ENCODE measurements at places on chromosomes 2 and 18.

GRCh38 chr18:69208545-69208944 lies 192.1 kb upstream of the DOK6 start:
- no peak for DNase-seq

DNA sequence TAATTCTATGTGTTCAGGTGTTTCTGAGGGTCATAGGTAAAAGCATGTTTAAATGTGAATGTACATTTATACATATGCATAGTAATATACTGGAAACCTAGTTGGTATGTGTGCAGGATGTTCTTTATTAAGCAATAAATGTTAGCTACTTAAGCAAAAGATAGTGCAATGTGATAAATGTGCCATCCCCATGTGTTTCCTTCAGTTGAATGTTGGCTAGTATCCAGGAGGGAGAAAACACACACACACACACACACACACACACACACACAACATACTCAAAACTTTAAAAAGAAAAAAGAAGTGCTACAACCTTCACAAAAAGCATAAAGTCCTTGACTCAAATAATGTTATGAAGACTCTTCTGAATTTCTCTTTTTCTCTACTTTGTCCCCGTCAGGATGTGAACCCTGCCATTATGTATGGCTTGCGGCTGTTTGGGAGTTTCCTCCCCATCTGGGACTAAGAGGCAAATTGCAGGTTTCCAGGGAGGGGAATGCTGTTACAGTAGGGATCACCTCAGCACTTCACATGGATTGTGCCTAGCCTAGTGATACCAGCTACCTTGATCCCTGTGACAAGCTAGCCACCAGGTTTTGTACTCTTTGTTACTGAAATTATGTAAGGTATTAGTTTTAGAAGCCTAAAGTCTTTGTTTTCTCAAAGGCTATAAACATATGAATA lies 82.6 kb downstream of the IKZF2 start:
- no peak for DNase-seq

DNA sequence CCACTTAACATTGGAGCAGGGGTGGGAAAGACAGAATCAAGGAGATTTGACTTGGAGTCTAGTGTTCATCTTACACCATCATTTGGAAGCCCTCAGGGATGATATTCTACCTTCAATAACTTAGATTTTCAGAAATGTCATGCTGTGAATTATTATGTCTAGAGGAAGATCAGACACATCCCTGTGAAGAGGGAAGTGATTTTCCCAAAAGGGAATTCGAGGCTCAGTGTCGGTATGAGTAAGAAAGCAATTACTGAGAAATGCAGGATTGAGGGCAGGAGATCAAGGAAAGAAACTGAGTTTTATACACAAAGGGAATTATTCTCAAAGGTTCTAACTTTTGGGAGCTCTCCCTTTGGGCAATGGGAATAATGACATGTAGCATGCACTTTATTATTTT lies 25.6 kb upstream of the ATIC start:
- DNase-seq = no peak

GRCh38 chr2:217539126-217539525 lies 463.7 kb downstream of the TNS1 start:
- DNase-seq = no peak

- no peak for DNase-seq
Measured at GRCh38 chr2:200540793-200541192, 14.8 kb downstream of the SGO2 start.

GRCh38 chr18:58562146-58562998 lies 66.5 kb downstream of the ALPK2 start:
- no peak for DNase-seq

DNA sequence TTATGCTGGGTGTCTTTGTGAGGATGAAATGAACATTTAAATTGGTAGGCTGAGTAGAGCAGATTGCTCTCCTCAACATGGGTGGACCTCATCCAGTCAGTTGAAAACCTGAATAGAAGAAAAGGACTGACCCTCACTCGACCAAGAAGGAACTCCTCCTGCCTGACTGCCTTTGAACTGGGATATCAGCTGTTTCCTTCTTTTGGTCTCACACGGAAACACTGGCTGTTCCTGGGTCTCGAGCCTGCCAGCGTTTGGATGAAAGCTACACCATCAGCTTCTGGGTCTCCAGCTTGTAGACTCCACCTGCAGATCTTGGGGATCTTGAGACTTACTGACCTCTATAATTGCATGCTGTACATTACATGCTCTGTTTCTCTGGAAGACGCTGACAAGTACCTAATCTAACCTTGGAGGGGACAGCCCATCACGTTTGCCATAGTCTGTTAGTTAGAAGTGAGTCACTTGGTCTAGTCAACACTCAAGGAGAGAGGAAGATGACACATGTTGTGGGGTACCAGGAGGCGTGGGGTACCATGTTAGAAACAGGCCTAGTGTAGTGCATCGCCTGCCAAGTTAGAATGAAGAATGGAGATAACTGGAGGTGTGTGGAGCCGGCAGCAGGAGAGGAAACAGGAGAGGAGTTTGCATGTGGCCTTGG lies 267.0 kb downstream of the MREG start:
- no peak for DNase-seq

GRCh38 chr2:132503701-132504100 lies 87.1 kb downstream of the GPR39 start:
- DNase-seq = no peak

- no peak for DNase-seq
Measured at GRCh38 chr2:98637401-98638147, 29.2 kb downstream of the UNC50 start.

DNA sequence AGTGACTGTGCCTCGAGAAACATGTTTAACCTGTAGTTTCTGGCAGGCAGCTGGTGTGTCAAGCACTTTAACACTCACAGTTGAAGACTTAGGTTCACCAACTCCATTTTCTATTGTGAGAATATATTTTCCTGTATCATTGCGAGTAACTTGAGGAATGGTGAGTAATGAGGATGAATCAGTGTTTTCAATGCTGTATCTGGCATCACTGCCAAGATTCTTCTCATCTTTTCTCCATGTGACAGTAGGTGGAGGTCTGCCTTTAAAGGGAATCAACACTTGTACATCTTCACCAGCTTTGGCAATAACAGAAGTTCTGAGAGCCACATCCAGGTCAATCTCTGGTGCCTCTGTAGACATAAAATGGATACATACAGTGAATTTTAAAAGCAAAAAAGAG lies 72.8 kb downstream of the PLEKHA3 start:
- DNase-seq = no peak

DNA sequence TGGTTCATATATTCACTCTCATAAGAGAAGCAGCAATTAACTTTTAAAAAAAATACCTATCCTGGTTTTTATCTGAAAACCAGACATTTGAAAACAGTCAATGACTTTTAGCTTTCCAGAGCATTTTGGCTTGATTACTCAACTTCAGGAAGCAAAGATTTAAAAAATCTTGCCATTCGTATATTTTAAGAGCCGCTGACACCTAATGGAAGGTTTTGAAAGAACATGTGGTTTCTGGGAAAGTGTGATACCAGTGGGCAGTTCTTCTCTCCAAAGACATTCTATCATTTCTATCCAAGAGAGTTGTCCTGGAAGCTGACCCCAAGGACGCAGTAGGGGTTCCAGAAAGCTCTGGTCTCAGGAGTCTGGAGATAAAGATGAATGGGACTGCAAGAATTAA lies 234.7 kb downstream of the TTC32 start:
- DNase-seq = no peak

- no peak for DNase-seq
Measured at GRCh38 chr2:159683817-159684216, 28.5 kb upstream of the MARCHF7 start.

GRCh38 chr2:112047537-112048235 lies 7.4 kb upstream of the TMEM87B start:
- no peak for DNase-seq

DNA sequence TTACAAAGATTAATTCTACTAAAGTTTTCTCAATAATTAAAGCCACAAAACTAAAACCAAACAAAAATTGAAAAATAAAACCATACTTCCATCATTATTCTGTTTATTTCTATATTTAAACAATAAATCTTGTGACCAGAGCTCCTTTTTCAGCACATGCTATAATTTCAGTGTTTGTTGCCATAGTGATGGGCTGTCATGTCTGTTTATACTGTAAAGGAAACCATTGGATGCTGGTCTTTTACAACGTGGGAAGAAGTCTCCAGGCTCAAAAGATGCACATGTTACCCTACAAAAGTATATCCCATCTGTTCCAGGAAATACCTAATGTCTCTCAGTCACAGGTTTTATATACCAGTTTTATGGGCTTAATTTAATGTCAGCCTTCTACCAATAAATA lies 100.1 kb upstream of the MC2R start:
- DNase-seq = no peak

DNA sequence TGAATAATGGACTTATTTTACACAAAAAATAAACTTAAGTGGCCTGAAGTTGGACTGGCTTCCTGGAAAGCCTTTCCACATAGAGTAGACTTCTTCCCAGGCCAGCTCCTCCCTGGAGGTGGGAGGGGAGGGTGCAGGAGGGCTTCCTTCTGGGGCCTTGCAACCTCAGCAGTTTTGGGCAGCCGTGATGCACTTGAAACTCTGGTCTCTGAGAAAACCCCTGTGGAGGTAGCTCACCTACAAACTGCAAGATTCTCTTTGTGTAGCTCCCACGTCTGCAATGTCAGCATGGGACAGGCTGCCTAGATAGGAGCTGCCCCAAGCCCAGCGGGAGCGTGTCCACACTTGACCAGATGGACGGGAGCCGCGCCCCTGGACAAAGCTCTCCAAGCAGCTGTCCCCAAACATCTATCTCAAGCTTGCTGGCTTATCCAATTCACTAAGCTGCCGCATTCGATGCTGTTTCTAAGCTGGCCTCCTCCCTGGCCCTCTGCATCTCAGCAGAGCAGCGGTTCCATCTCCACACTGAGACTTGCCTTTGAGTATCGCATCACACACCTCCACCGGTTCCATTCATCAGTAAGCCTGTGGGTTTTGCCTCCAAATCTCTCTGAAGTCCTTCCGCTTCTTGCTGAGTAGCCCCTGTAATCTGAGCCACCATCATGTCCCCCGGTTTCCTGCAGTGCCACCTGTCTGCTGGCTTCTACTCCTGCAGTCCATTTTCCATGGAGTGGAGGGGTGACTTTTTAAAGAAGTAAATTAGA lies 1.6 kb upstream of the LPIN1 start:
- DNase-seq = no peak

DNA sequence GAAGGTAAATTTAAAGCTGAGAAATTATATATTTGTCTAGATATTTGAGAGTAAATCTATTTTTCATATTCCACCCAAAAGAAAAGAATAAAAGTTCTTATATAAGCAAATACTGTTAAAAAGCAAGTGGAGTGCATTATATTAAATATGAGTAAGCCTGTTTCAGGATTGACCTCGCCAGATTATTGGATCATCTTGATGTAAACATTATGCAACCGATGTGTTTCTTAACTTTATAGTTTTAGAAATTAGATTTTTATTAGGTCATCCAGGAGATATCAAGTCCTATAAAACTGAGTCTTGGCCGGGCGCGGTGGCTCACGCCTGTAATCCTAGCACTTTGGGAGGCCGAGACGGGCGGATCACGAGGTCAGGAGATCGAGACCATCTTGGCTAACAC lies 100.3 kb upstream of the MSTN start:
- no peak for DNase-seq

DNA sequence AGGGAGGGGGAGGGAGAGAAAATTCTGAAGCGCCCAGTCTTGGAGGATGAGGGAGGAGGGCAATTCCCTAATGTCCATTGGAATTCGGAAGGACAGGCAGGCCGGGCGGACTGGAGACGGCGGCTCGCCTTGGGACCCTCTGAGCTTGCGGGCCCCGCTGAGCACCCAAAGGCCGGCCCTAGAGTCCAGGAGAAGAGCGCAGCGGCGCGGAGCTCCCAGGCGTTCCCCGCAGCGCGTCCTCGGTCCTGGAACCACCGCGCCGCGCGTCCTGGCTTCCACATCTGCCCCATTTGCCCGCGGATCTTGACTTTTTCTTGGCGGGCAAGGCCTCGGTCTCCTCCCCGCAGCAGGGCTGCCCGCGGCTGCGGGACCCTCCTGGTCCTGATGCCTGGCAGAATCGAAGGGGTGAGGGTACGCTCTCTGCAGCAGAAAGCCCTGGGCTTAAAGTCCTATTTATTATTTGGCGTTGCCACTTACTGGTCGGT lies 675 bp upstream of the MLPH start:
- no peak for DNase-seq

DNA sequence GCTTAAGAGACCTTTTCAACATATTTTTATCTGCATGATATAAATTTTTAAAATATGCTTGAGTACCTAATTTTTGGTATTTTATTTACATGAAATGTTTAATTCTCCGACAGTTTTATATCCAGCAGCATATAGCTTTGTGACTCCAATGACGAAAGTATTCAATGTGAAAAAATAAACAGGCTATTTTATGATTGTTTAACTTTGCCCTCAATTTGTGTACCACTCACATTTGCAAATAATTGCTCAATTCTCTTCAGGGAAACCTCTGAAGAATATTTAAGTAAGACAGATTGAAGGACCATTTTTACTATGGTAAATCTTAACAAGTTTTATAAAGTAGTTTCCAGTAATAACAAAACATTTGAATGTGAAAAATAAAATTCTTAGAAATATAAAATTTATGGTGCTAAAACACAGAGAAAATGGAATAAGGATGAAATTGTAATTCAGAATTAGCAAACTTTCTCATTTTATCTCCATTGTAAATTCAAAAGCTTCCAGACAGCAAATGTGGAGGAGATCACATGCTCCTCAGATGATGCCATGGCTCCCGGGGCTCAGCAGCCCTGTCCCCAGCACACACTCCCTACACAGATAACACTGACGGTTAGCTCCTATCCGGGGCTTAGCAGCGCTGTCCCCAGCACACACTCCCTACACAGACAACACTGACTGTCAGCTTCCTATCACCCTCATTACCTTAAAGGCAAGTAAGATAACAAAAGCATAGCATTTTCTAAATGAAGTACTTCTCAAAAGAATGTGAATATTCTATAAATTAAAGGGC lies 39.7 kb downstream of the SH3YL1 start:
- DNase-seq = no peak

DNA sequence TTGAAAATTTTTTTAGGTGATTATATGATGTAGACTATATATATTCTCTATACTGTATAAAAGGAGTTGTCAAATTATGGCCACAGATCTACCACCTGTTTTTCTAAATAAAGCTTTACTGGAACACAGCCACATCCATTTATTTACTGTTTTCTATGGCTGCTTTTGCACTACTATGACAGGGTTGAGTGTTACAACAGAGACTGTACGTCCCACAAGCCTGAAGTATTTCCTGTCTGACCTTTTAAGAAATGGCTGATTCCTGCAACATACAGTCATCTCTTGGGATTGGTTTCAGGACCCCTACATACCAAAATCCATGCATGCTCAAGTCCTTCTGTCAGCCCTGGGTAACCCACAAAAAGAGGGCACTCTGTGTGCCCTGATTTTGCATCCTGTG lies 508.3 kb downstream of the TSN start:
- no peak for DNase-seq

DNA sequence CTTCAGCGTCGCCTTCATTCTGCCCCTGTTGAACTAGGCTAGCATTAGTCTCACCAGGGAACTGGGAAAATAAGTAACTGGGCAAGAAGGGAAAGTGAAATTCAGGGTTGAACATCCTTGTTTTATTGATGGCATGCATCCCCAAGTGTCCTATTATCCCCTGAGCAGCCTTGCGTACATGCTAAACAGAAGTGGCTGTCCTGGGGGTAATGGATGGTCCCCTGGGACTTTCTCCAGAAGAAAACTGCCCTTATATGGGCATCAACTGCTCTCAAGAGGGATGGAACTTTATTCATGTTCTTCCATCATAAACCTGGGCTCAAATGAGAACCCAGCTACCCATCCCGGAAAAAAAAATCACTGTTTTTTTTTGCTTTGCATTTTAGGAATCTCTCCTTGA lies 11.8 kb upstream of the SMIM21 start:
- no peak for DNase-seq

GRCh38 chr18:22871809-22872525 lies 61.2 kb upstream of the RBBP8 start:
- no peak for DNase-seq

All from stimulated activated CD4-positive, alpha-beta T cell treated with anti-CD3 and anti-CD28 coated beads, Interleukin-2, amount 100 ng/mL, for 4 hours (primary cell).